ENCODE measurements at places on chromosomes 12 and 14.

DNA sequence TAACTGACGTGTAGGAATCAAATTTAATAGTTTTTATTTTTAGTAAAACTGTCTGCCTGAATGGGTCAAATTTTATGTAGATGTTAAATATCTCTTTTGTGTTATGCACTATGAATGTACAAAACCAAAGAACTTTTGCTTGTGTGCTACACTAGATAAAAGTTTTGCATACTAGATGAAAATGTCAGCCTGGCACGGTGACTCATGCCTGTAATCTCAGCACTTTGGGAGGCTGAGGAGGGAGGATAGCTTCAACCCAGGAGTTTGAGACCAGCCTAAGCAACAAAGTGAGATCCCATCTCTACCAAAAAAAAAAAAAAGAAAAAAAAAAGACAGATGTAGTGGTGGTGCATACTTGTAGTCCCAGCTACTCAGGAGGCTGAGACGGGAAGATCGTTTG is 11.1 kb downstream of the AEBP2 start:
- no peak for DNase-seq

- no peak for DNase-seq
Measured at GRCh38 chr12:66449531-66449930, 147.2 kb downstream of the HELB start.

DNA sequence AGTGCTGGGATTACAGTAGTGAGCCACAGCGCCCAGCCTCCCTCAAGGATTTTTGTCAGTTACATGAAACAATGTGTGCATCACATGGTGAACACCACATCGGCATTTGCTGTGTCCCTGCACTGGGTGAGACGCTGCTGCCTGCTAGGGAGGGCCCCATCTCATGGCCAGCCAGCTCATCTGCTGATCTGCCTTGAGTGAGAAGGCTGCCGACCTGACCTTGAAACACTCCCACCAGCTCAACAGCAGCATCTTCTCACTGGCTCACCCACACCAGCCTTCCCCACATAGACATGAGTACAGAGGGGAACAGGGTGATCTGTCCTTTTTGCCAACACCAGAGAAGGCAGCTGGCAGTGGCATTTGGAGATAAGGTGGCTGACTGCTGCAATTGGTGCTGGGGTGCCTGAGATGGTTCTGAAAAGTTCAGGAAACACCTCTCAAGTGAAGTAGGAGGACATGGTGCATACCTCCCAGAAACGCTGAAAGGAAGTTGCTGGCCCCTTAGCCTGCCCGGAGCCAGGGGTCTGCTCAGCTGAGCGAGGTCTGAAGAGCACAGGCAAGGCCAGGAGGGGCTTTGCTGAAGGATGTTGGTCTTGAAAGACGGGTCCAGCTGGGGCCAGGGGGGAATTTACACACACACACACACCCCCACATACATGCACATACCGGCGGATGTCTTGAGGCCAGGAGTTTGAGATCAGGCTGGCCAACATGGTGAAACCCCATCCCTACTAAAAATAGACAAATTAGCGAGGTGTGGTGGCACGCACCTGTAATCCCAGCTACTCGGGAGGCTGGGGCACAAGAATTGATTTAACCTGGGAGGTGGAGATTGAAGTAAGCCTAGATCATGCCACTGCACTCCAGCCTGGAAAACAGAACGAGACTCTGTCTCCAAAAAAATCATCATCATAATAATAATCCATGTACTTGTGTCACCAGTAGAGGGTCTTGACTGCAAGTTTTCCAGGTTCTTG is 14.3 kb upstream of the PPP1R13B start:
- DNase-seq = no peak

- no peak for DNase-seq
Measured at GRCh38 chr12:121992059-121992879, 29.4 kb upstream of the BCL7A start.

- no peak for DNase-seq
Measured at GRCh38 chr14:33949411-33949893, 1.4 kb downstream of the EGLN3 start.

DNA sequence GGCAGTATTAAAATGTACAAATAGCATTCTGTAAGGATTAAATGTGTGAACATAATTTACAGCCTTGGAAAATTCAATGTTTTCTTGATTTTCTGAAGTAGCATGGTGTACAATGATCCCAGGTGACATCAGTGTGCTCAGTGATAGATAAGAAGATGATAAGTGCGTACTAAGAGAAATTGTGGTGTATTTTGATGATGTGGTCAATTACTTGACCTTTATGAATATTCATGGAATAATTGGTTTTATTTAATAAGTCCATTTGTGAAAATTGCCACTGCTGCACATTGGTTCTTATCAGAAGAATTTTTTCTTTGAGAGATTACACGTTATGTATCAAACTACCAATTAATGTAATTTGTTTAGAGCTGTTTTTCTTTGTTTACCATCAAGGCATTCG is 128.8 kb downstream of the FOXG1 start:
- DNase-seq = no peak

GRCh38 chr12:30201301-30202160 is 417.8 kb upstream of the TMTC1 start:
- DNase-seq = no peak

- no peak for DNase-seq
Measured at GRCh38 chr12:92138144-92138543, 7.5 kb downstream of the BTG1 start.

Data from renal cortex interstitium (tissue), 15 donors.